Ascending aorta (tissue), 2 donors: ENCODE measurements at places on chromosomes 16 and 17. TPM values are rescaled to one million over a fixed set of nuclear protein-coding genes. Genes with fewer than 3 reads are reported as not detected.

Gene ZP2
- total RNA-seq: not detected

Gene TBC1D28
- total RNA-seq: not detected

Gene TSNAXIP1
- total RNA-seq: 5.4 TPM

Gene KRTAP2-2
- not detected for total RNA-seq

DNA sequence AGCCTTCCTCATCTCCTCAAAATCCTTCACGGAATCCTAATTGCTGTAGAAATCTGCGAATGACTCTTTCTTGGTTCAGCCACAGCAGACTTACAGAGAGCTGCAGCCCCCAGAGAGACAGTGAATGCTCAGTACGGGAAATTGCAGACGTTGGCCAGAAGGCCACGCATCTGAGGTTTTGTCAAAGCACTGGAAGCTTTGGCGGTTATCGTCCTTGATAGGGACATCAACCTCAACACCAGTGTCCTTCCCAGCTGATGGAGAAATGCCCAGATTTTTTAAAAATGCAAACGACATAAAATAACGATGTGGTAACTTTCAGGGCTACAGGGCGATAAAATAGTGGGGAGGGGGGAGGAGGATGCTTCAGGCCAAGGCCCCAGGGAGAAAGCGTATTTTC, 166.6 kb upstream of the CIBAR2 start:
- DNase-seq: no peak

DNA sequence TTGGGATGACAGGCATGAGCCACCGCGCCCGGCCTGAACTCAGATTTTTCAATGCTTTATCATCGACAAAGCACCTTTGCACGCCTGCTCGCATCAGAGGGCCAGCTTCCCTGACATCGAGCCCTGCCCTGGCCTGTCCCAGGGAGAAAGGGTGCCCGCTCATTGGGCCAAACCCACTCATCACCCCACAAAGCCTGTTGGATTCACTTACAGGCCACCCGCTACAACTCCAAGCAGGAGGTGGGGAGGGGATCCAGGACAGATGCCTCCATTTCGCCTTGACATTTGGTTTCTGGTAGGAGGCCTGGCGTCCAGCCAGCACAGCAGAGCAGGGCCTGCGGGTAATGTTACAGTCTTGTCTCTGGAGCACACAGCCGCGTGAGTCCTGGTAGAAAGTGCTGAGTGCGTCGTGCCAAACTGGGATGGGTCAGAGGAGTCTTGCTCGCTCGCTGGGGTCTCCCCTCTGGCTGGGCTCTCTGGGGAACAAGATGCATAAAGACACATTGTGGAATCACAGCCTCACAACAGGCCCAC, 19.8 kb downstream of the SMTNL2 start:
- no peak for DNase-seq

GRCh38 chr16:87506423-87507350, 13.9 kb upstream of the ZCCHC14 start:
- no peak for DNase-seq

GRCh38 chr17:1936766-1937165, 88.4 kb downstream of the RTN4RL1 start:
- DNase-seq: no peak

- no peak for DNase-seq
These were observed 27.2 kb downstream of the CDR2 start for GRCh38 chr16:22347100-22347820.

GRCh38 chr17:57984261-57984890, 3.7 kb downstream of the VEZF1 start:
- DNase-seq: no peak

DNA sequence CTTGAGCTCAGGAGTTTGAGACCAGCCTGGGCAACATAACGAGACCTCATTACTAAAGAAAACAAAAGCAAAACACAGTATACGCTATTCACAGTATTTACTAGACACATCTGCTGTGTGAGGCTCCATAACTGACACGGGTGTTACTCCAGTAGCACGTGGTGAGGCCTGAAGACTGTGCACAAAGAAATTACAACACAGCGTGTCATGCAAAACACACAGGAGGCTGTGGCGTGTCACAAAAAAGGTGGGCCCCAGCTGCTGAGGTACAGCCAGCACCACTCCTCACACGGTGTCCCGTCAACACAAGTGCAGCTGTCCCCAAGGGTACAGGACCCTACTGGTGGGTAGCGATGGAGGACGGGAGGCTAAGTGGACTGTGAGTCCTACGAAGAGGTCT, 2.7 kb downstream of the CYBC1 start:
- no peak for DNase-seq

DNA sequence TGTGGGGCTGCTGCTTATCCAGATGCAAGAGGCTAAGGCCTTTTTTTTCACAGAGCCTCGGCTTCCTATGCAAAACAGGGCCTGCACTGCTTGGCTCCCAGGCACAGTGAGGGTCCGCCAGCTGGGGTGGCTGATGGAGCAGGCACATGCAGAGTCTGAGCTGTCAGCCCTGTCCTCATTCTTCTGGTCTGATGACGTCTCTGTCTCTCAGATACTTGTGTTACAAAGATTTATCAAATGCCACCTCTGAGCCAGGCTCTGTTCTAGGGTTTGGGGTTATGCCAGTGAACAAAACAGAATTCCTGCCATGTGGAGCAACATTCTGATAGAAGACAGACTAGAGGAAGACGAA, 4.8 kb downstream of the RNF40 start:
- no peak for DNase-seq

- DNase-seq: no peak
These were observed 80.8 kb upstream of the CRHR1 start for GRCh38 chr17:45703348-45703747.

GRCh38 chr17:8856869-8857575, 10.5 kb downstream of the PIK3R6 start:
- DNase-seq: peak; percentile 15

GRCh38 chr17:10920558-10921108, 82.7 kb upstream of the PIRT start:
- no peak for DNase-seq

DNA sequence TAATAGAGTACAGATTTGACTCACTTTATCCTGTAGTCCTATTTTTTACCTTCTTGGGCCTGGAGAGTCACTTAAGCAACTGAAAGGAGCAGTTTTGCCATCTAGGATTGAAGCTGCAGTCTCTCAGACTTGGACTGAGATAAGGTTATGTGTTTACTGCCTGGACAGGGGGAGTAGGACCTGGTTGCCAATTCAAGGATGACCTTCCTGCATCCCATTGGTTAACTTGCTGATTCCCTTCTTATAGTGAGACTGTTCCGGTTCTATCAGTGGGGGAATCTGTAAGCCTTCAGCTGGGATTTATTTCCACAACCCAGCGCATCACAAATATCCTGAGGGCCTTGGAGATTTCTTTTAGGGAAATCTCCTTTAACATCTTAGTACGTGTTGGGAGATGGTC, 2.9 kb downstream of the UBN1 start:
- no peak for DNase-seq

- DNase-seq: no peak
These were observed 84.1 kb downstream of the RAB11FIP4 start for GRCh38 chr17:31475378-31476162.

GRCh38 chr17:64448665-64449512, at the start of gene MILR1:
Gene MILR1 (plus strand): TSS chr17:64449115. CDS start chr17:64449169, 54 bp downstream.
- DNase-seq: no peak

DNA sequence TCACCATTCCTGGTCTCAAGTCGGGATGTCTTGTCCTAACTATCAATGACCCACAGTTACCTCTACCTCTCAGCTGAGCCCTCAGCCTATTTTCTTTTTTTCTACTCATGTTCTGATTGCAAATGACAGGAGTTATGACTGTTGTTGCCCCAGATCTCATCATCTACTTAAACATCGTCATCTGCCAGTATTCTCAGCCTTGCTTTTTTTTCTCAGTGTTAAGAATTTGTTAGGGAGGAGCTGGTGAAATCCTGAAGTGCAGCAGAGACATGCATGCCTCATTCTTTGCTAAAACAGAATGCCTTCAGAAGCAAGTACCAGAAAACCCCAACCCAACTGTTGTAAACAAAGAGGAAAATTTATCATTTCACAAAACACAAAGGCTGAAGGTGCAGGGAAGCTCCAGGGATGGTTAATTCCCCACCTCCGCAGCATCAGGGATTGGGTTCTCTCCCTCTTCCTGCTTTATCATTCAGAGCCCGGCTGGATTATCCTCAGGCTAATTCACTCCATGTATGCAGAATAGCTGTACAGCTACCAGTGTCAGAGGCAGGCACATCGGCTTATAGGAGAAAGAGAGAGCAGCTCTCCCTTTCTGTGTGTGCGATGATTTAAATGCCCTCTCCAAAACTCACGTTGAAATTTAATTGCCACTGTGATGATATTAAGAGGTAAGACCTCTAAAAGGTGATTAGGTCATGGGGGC, 540.8 kb upstream of the HSBP1 start:
- no peak for DNase-seq
